ENCODE measurements at places on chromosomes 7 and 10.

DNA sequence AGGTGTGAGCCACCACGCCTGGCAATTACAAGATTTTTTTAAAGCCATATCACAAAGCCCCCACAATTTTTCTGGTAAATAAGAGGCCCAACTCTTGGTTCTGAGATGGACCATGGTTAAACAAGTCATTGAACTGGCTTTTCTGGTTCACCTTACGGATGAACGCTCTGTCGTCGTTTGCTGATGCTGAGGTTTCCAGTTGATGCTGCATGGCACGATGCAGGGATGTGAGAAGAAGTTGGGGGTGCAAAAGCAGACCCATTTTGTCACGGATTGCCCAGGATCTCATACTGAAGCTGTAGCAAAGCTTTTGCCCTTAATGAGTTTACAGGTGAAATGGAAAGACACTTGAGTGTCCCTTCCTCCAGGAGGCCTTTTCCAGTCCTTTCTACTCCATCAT is 2.0 kb upstream of the IL2RA start:
- H3K36me3 ChIP-seq = no peaks in the 10 kb centered on the region
- no peak for DNase-seq
- no peaks in the 10 kb centered on the region for H3K4me1 ChIP-seq
- no peak overlapping the region for H3K27ac ChIP-seq

- no peaks in the 10 kb centered on the region for H3K4me1 ChIP-seq
- no peak overlapping the region for H3K27ac ChIP-seq
- no peaks in the 10 kb centered on the region for H3K27me3 ChIP-seq
- H3K36me3 ChIP-seq = no peaks in the 10 kb centered on the region
- no peak for DNase-seq
Measured at GRCh38 chr7:85471740-85472139, 284.9 kb upstream of the SEMA3D start.

GRCh38 chr10:107269626-107270025 is 105.1 kb upstream of the SORCS1 start:
- H3K4me1 ChIP-seq = no peaks in the 10 kb centered on the region
- H3K4me3 ChIP-seq = no peak overlapping the region
- H3K27ac ChIP-seq = no peak overlapping the region

DNA sequence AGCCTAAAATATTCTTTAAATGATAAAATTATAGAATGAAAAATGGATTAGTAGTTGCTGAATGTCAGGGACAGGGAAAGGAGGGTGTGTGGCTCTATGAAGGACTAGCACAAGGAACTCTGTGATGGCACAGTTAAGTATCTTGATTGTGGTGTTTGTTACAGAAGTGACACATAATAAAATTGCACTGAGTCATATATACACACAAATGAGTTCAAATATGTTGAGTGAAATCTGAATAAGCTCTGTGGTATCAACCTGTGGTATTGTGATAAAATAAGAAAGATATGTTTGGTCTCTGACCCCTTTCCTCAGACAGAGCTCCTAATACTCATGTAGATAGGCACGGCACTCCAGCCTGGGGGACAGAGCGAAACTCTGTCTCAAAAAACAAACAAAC is 181.5 kb upstream of the TRIM24 start:
- H3K4me1 ChIP-seq = no peaks in the 10 kb centered on the region
- H3K27me3 ChIP-seq = no peaks in the 10 kb centered on the region
- no peak overlapping the region for H3K27ac ChIP-seq
- DNase-seq = no peak
- no peaks in the 10 kb centered on the region for H3K36me3 ChIP-seq

DNA sequence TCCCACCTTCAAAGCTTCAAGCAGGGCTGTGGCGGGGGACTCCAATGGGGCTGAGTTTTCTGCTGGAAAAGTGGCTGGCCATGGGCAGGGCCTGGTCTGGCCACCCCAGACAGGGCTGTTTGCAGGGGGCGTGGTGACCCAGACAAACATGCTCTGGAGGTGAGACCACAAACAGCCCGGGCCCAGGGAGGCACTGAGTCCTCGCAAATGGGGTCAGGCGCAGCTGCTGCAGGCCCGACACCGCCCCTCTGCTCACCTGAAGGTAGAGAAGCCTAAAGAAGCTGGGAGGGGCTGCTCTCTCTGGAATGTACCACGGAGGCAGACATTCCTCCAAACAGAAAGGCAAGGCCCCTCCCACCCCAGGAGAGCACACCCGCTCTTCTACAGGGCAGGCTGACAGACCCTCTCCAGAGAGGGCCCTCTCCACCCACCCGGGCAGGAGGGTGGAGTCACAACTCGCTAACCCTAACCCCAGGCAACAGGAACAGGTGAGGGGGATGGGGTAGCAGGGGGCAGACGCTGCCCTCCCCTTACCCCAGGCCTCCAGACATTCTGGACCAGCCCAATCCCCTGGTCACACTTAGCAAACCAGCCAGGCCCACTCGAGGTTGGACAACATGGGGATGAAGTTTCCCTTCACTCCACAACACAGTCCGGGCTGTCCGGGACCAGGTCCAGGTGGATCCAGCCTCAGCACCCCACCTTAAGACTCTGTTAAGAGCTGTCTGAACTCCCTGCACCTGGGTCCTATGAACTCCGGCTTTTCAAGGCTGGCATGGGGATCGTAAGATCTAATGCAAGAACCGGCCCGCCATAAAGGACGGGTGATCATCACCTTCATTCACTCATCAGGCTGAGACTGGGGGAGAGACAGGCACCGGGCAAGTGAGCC is 32.3 kb downstream of the OAT start:
- H3K4me3 ChIP-seq = no peak overlapping the region
- H3K27ac ChIP-seq = no peak overlapping the region

DNA sequence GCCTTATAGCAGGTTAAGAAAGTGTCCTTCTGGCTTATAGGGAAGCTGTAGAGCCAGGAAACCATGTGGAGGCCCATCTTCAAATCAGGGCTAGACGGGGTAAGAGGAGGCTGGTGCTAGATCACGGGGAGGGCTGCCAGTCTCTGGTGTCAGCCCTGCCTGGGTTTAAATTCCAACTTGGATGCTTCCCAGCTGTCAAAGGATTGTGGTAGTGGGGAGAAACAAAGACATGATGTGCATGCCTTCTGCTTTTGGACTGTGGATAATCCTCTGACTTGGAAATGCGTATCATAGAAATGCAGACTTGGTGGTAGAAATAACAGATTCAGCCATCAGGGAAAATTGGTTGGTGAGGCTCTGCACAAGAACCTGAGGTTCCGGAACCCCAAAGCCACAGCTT is 325.6 kb downstream of the PHTF2 start:
- no peak overlapping the region for H3K4me3 ChIP-seq
- H3K36me3 ChIP-seq = no peaks in the 10 kb centered on the region
- no peak overlapping the region for H3K27ac ChIP-seq
- no peak for DNase-seq
- no peaks in the 10 kb centered on the region for H3K27me3 ChIP-seq
- H3K4me1 ChIP-seq = no peaks in the 10 kb centered on the region

DNA sequence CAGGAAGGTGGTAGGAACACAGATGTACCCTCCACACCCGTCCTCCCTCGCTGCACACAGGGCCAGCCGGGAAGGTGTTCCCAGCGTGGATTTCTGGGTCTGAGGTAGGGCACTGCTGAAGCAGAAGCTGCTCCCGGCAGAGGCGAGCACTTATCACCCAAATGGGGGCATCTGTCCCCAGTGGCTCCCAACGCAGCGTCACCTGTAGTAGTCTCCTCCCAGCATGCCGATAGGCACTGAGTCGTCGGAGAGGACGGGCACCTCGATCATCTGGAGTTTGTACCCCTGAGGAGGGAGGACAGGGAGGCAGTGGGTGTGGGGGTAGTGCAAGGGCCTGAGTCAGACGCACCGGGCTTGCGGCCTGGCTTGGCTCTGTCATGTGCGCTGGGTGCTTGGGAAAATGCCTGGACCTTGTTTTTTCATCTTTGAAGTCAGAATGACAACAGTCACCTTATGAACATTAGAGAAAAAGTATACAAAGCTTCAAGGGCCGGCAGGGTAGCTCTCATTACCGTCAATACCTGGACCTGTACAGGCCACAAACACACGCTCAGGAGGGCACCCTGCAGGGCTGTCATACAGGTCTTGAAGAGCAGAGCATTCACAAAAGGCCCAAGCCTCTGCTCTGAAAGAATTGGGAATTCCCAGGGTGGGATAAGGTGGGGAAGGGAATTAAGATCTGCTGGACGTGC is 3.1 kb upstream of the PYROXD2 start:
- H3K27me3 ChIP-seq = no peaks in the 10 kb centered on the region
- no peak overlapping the region for H3K27ac ChIP-seq
- peaks cover 4% of the 10 kb centered on the region for H3K36me3 ChIP-seq
- H3K4me3 ChIP-seq = no peak overlapping the region
- no peak for DNase-seq

DNA sequence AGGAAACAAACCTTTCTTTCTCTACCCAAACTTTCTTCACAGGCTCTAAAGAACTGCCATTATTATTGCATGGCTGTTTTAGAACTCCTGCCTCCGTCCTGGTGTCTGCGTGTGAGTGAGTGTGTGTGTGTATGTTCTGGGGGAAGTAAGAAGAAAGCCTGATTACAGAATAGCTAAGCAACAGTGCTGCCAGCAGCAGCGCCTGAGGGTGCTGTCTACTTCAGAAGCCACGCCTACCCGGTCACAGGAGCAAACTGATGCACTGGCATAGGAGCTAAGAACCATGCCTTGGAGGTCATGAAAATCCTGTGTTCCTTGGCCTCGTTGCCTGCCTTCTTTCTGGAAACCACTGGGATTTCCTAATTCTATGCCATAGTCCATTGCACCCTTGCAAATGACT is 25.2 kb downstream of the LIPK start:
- DNase-seq = no peak
- H3K27ac ChIP-seq = no peak overlapping the region
- no peaks in the 10 kb centered on the region for H3K27me3 ChIP-seq
- no peak overlapping the region for H3K4me3 ChIP-seq
- no peaks in the 10 kb centered on the region for H3K4me1 ChIP-seq

GRCh38 chr7:140404565-140405065 is 757 bp downstream of the RAB19 start:
- H3K36me3 ChIP-seq = no peaks in the 10 kb centered on the region
- H3K4me1 ChIP-seq = peaks cover 13% of the 10 kb centered on the region
- H3K27ac ChIP-seq = no peak overlapping the region

GRCh38 chr10:119494236-119495020 is 48.1 kb downstream of the RGS10 start:
- peaks cover 8% of the 10 kb centered on the region for H3K4me1 ChIP-seq
- H3K36me3 ChIP-seq = no peaks in the 10 kb centered on the region
- no peak for DNase-seq
- H3K27ac ChIP-seq = no peak overlapping the region

DNA sequence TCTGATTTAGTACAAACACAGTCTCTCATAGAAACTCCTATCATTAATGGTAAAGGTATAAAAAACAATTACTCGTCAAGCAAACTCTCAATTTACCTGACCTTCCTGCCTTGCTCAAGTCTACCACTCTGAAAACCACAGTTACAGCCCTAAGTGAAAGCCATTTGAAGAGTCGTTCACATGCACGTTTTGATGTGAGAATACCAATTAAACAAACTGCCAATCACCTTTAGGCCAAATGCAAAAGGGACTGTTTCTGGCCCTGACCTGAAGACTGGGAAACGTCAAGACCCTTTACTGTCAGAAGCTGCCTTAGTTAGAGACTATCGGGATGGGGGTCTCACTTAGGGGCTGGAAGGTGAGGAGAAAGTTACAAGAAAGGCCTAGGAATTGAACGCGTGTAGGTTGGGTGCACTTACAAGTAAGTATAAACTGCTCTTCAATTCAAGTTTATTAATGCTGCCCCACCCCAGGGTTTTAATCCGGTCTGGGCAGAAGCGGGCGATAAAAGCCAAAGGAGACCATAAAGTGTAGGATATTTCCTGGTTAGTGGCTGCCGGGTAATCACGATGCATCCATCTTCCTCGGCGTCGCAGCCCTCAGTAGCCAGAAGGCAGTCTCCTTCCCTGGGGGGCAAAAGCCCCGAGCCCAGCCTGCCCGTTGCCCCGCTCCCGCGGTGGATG is 935 bp downstream of the TM9SF3 start:
- H3K36me3 ChIP-seq = no peaks in the 10 kb centered on the region
- H3K4me3 ChIP-seq = peak overlapping the region; percentile 74
- H3K27me3 ChIP-seq = no peaks in the 10 kb centered on the region
- peak overlapping the region; percentile 59 for H3K27ac ChIP-seq
- H3K4me1 ChIP-seq = peaks cover 15% of the 10 kb centered on the region

- DNase-seq = no peak
- H3K36me3 ChIP-seq = peaks cover 49% of the 10 kb centered on the region
- H3K4me3 ChIP-seq = no peak overlapping the region
Measured at GRCh38 chr10:73576178-73576889, 14.8 kb downstream of the USP54 start.

DNA sequence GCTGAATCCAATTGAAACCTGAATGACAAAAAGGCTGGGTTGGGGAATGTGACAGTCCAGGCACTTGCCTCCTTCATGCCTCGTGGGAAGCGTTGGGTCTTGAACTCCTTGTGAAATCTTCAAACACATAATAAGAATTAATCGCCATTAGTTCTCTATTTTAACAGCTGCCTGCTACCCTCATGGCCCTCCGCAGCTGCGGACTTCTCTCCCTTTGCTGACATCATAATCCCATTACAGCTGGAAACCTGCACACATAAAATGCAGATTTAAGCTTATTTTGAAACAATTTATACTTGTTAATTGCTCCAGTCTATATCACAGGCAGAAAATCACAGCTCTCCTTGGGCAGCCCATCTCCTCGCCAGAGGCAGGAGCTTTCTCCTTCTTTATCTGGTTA is 403.0 kb upstream of the MKI67 start:
- H3K4me3 ChIP-seq = no peak overlapping the region
- H3K36me3 ChIP-seq = no peaks in the 10 kb centered on the region
- no peak overlapping the region for H3K27ac ChIP-seq
- peaks cover 2% of the 10 kb centered on the region for H3K4me1 ChIP-seq
- no peak for DNase-seq

GRCh38 chr10:120360571-120360970 is 96.5 kb upstream of the PLPP4 start:
- H3K4me3 ChIP-seq = no peak overlapping the region
- DNase-seq = no peak
- H3K4me1 ChIP-seq = no peaks in the 10 kb centered on the region

GRCh38 chr10:99427566-99428190 is 2.7 kb downstream of the GOT1 start:
- peaks cover 7% of the 10 kb centered on the region for H3K4me1 ChIP-seq
- H3K27me3 ChIP-seq = no peaks in the 10 kb centered on the region
- no peak overlapping the region for H3K27ac ChIP-seq
- no peak overlapping the region for H3K4me3 ChIP-seq
- no peak for DNase-seq

GRCh38 chr10:93462881-93463280 is 19.3 kb downstream of the MYOF start:
- no peak overlapping the region for H3K27ac ChIP-seq
- H3K4me1 ChIP-seq = peaks cover 15% of the 10 kb centered on the region
- no peak overlapping the region for H3K4me3 ChIP-seq
- no peak for DNase-seq

GRCh38 chr7:39271402-39271801 is 293.7 kb downstream of the POU6F2 start:
- no peak overlapping the region for H3K4me3 ChIP-seq
- no peaks in the 10 kb centered on the region for H3K4me1 ChIP-seq
- no peaks in the 10 kb centered on the region for H3K36me3 ChIP-seq
- no peak overlapping the region for H3K27ac ChIP-seq
- H3K27me3 ChIP-seq = no peaks in the 10 kb centered on the region
